ENCODE measurements at places on chromosomes 2 and 18.

- DNase-seq = peak; percentile 71
Measured at GRCh38 chr2:15181092-15181745, 379.9 kb downstream of the NBAS start.

DNA sequence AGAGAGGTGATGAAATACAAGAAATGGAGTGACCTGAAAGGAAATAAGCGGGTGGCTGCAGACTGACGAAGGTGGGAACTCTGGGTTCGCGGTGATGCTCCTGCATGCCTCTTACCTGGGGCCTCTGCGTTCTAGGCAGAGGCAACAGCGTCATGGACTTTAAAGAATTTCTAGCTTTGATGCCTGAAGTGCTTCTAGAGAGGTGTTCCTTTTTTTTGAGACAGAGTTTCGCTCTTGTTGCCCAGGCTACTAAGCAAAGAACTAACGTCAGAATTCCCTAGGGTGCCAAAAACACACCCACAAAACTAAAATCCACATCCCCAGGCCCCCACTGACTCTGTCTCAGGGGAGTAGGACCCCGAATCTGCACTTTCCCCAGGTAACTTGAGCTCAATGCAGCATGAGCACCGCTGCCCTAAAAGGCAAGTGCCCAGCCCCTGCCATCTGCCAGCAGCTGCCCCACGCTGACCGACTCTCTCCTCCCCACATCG lies 110.5 kb upstream of the ID2 start:
- DNase-seq = no peak

DNA sequence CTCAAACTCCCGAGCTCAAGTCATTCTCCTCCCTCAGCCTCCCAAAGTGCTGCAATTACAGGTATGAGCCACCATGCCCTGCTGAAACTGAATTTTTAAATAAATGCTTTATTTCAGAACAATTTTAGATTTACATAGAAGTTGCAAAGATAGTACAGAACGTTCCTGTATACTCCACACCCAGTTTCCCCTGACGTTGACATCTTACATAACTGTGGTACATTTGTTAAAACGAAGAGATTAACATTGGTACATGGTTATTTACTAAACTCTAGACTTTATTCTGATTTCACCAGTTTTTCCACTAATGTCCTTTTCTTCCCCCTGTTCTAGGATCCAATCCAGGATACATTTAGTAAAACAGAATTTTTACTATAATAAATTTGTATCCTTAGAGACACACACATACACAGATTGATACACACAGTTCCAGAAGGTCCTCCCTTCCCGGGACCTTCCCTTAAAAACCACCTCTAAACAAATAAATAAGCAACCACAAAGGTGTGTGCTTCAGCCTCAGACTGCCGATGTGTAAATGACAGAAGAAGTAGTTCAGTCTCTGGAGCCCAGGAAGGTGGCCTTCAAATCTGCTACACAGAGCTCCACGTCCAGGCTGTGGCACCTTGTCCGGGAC lies 6.9 kb downstream of the NEU2 start:
- peak; percentile 40 for DNase-seq

- peak; percentile 89 for DNase-seq
Measured at GRCh38 chr2:240566203-240567136, 1.8 kb upstream of the RNPEPL1 start.
